ENCODE measurements at places on chromosomes 7 and 10. TPM values are rescaled to one million over a fixed set of nuclear protein-coding genes. Genes with fewer than 3 reads are reported as not detected.

DNA sequence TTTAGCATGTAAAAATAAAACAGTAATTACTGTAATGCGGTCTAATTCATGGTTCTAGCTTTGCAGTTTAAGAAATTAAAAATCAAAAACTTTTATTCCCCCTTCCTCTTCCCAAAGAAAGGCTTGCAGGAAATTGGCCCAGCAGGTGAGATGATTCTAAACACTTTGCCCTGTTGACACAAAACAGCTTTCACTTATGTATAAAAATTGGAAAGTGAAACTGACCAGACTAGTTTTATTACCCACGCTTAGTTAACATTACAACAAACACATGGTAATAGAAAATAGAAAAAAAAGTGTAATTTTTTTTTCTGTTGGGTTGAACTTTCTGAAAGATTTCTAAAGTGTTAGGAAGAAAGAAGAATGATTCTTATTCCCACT is 1.2 kb upstream of the CCDC6 start:
- DNase-seq, result no peak

GRCh38 chr10:93386631-93387369 is 95.3 kb downstream of the MYOF start:
- DNase-seq, result no peak

UTF1 gene
- not detected for total RNA-seq

- DNase-seq, result no peak
These were observed 3.2 kb downstream of the AMZ1 start for GRCh38 chr7:2691011-2691707.

GRCh38 chr10:86803156-86803555 is 46.7 kb downstream of the BMPR1A start:
- DNase-seq, result no peak

DNA sequence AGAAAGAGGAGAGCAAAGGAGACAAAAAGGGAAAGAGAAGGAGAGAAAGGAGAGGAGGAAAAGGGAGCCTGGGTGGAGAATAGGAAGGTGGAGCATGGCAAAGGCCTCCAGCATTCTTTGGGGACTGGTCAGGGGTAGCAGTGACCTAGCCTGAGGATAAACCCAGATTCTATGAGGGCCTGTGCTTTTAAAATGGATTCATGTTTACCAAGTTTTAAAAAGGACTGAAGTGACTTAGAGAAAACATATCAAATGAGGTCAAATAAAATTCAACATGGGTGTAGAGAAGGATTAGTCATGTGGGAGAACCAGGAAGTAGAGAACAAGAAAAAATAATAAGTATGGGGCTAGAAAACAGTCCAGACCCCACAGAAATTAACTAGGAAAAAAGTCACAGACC is 20.7 kb downstream of the CREB3L2 start:
- no peak for DNase-seq

DNA sequence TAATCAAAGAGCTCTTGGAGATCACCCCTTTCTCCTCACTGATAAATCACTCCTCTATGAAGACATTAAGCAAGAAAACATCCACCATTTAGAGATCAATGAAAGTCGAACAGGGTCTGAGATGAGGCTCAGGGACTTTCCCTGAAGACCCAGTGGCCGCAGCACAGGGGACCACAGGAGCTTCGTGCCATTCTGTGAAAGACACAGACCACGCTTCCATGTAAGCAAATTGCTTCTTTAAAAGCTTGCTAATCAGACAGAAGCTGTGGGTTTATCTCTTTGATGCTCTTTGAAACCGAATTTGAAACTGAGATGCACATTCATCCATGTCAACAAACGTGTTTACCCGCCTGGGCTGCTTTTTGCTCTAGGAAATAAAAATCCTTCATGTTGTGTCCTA is 231.9 kb upstream of the PPP2R2D start:
- no peak for DNase-seq

MMP21 gene
- 0.41 TPM for total RNA-seq

- DNase-seq, result no peak
These were observed 288.0 kb downstream of the GRID1 start for GRCh38 chr10:86078639-86079035.

DNA sequence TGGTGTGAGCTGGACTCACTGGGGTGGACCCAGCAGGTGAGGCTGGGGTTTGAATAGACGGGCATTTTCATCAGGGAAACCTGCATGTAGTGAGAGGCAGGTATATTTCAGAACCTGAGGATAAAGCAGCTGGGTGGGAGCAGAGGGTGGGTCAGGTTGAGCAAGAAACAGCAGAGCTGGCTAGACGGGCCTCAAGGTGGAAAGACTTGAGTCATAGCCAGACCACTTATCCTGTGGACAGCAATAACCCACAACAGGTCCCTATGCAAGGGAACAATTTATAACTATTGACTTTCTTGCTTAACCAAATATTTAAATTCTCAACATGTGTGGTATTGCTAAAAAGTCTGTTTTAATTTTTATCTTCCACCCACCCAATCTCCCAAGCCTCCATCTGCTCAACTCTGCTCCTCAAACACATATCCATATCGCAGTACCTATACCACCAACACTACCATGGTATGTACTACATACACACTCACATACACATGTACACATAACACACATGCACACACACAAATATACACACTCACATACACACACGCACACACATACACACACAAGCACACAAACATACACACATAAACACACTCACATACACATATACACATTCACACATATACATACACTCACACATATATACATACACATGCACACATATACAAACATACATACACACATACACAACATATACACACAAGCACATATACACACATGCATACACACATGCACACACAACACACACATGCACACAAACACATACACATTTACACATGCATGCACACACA is 129.0 kb upstream of the C7orf33 start:
- no peak for DNase-seq

EIF3A gene
- 66.4 TPM for total RNA-seq
